SK-N-SH (cell line): ENCODE measurements at places on chromosomes 11 and 22. TPM values are rescaled to one million over a fixed set of nuclear protein-coding genes. Genes with fewer than 3 reads are reported as not detected.

DNA sequence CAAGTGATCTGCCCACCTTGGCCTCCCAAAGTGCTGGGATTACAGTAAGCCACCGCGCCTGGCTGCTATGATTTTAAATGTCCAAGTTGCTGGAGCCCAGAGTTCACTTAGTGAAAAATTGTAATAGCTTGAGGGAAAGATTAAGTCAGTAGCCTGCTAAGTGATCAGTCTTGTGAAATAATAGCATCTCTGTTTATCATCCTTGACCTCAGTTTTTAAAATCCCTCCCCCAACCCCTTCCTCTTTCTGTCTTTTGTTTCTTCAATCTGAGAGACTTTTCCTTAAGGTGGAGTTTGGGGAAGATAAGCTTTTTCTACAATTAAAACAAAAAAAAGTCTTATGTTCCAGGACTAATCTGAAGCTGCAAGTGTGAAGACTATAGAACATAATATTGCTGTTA lies 6.4 kb downstream of the HIPK3 start:
- DNase-seq: no peak

- DNase-seq: peak; percentile 51
These were observed 10.3 kb upstream of the CCDC86 start for GRCh38 chr11:60831501-60832079.

DNA sequence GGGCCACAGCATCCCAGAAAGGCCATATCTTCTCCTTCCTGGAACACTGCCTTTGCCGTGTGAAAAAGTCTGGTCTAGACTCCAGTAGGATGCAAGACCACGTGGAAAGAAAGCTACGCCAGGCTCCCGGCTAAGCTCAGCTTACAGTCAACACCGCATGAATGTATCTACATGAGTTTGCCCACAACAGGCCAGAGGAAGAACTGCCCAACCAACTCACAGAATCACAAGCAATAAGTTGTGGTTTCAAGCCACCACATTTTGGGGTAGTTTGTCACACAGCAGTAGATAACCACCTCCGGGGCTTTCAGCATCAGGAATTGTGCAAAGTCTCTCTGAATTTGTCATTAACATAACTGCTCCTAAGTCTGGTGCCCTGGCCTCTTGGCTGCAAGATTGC lies 27.3 kb downstream of the HSPA8 start:
- no peak for DNase-seq

GRCh38 chr11:72789493-72790131 lies 4.2 kb downstream of the STARD10 start:
- DNase-seq: peak; percentile 40

DNA sequence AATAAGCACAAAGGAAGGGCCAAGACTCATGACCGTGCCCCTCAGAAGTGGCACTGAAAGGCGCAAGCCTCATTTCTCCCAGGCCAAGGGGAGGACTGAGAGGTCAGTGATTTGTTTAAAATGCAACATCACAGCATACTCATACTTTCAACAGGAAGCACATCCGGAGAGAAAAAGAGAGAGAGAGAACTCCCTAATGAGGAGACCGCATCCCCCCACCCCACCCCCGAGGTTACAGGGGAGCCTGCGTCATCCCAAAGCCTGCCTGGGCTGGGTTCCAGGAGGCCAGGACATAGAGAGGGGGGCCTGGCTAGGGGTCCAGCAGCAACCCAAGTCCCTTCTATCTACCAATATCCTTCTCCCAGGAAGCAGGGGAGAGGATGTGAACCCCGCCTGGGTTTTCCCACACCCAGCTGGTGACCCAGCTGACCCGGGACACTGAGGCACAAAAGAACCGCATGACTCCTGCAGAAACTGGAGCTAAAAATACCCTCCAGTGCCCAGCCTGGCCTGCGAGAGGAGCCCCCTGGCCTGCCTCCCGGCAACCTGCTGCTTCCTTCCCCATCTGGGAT lies 3.8 kb downstream of the CSNK1E start:
- no peak for DNase-seq

GRCh38 chr11:102317099-102317767 lies at the start of gene BIRC3:
BIRC3 (plus strand) TSS chr11:102317484; CDS start chr11:102324510, 7,026 bp downstream.
- peak; percentile 62 for DNase-seq

DNA sequence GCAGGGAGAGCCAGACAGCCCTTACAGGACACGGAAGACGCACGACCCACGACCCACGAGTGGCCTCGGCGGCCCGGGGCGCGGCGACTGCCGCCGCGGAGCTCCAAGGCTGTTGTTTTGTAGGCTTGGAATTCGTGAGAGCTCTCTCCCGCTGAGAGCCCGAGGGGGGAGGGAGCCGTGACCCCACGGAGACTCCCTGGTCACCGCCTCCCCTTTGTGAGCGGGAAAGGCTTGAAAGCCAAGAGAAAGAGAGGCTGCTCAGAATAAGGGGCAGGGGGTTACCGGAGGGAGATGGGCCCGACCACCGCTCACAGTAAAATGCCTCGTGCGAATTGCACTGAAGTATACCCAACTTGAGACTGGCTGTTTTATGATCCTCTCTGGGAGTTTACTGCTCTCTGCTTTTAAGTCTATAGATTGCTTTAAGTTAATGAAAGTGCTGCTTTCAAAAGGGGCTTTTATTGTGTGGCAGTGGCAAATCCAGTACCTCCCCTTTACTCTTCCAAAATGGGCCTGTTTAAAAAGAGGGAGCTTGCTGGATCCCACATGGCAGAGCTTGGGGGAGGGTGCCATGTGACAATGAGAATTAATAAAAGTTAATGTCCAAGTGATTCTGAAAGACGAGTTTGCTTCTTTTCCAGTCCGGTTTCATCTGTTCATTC lies 2.9 kb downstream of the PKNOX2 start:
- no peak for DNase-seq

DNA sequence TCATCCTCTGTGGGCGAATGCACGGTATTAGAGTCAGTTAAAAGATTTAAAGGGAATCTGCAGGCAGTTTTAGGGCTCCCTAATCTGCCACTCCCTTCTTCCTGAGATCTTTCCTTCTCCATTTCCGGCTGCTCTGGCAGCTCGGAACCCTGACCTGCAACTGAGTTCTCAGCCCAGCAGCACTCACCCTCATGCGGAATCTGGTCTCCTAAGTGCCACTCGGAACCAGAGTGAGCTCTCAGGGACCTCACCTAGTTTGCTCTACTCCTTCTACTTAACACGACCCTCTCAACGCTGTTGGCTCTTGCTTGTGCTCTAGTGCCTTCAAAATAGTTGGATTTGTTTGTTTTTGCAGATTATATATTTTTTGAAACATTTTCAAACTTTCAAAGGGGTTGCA lies 19.3 kb upstream of the IL10RA start:
- no peak for DNase-seq

DNA sequence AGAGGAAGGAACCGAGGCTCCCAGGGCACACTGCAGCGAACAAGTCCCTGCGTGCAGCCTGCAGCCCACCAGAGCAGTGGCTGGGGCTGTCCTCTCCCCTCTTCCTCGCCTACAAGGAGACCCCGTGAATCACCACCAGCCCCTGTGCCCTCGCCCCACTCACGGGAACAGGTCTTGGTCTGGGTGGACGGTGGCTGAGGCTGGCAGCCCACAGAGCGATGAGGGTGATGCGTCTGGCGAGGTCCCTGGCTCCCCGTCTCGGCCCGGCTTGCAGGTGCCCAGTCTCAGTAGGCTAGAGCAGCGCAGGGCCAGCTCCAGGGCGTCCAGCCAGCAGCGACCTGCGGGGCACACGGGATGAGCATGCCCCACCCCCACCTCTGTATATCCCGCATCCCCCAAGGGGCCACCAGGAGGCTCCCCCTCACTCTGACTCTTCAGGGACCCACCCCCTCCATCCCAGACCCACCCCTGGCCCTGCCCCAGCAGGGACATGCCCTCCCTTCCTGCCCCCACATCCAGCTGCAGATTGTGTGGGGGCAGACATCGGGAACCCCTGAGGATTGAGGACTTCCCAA lies 50.5 kb upstream of the CARS1 start:
- DNase-seq: peak; percentile 42

GRCh38 chr11:32580967-32581366 lies 2.7 kb upstream of the EIF3M start:
- DNase-seq: no peak

- DNase-seq: no peak
These were observed 4.8 kb upstream of the NAP1L4 start for GRCh38 chr11:2996976-2997375.

- no peak for DNase-seq
These were observed 61.1 kb upstream of the PHOX2A start for GRCh38 chr11:72305077-72305476.

DNA sequence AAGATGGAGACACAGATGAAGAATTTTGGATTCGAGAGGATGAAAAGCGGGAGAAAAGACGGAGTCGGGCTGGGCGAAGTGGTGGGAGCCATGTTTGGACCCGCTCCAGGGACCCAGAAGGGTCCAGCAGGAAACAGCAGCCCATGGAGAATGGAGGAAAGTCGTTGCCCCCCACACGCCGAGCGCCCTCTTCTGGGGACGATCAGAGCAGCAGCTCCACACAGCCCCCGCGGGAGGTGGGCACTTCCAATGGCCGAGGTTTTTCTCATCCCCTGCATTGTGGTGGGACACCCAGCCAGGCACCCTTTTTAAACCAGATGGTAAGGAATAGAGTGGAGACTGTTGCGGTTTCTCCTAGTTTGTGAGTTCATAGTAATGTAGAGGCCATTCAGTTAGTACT lies 22.8 kb upstream of the SLC25A18 start:
- DNase-seq: no peak

DNA sequence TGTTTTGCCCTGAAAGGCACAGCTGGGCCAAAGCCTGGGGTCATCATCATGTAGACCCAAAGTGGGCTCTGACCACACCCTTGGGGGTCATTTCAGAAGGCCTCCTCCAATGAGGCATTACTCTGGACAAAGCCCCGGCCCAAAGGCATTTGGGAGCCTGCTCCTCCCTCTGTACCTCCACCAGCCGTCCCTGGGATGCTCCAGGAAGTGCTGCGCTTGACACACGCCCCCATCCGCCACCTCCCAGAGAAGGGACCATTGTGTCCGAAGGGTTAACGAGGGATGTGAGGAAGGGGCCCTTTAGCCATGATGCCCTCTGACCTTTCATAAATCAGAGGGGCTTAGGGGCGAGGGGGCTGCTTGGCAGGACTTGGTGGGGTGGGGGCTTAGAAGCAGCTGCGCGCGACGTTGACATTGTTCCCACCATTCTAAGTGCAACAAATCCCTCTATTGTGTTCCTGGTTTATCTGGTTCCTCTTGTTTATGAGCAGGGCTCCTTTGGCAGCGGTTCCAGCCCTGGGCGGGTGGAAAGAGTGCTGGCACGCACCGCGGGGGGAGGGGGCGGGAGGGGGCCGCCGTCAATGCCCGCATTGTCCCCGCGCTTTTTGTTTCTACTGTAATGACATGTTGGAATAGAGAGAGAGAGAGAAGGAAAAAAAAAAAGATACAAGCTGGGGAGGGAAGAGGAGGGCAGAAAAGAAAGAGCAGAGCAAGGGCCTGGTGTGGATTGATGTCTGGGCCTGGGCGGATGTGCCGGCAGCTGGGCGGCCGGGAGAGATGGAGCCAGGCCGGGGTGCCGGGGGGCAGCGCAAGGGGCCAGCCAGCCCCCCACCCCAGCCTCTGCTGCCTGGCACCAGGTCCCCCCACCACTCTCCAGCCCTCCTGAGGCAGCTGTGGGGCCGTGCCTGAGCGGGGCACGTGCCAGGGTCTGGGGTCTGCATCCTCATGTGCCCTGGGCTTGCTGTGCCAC lies 32.1 kb upstream of the SOX10 start:
- no peak for DNase-seq

DNA sequence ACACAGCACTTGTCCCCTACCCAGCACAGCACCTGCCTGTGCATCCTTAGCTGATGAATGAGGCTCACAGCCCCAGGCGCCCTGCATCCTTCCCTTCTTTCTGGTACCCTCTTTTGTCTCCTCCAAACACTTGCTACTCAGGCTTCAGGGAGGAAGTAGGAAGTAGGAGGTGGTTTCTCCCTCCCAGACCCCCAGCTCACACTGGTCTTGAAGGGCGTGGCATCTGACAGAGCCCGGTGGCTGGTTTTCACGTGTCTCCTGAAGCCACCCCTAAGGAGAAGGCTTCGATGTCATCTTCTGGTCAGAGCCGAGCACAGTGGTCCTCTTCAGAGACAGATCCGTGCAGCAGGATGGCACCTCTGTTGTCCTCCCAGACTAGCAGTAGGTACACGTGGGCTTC lies 109.8 kb downstream of the PTPRJ start:
- no peak for DNase-seq

DNA sequence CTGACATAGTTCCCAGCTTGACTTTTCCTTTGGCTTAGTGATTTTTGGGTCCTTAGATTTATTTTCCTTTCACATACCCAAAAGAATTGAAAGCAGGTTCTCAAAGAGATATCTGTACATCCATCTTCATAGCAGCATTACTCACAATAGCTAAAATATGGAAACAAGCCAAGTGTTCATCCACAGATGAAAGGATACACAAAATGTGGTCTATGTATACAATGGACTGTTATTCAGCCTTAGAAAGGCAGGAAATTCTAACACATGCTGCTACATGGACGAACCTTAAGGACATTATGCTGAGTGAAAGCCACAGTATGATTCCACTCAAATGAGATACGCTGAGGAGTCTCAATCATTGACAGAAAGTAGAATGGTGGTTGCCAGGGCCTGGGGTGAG lies 171.8 kb downstream of the IGLL1 start:
- no peak for DNase-seq

DNA sequence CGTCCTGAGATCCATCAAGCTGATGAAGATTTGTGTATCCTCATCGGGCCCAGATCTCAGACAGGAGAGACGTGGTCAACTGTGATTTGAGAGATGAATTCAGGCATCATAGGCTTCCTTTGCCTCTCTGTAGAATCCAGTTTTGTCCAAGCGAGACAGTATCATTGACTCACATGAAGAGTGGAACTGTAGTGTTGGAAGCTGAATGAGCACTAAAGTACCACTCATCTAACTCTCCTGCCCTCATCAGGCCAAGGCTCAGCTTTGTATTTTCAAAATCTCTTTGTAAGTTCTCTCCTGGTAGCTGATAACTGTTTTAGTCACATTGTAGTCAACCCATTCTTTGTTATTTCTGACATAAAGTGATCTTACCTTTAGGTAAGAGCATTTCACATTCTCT lies 85.1 kb downstream of the KIRREL3 start:
- no peak for DNase-seq

GRCh38 chr11:75816561-75817239 lies 1.7 kb downstream of the UVRAG start:
- no peak for DNase-seq

GRCh38 chr11:16356057-16356760 lies at the start of gene SOX6:
SOX6 (minus strand) TSS chr11:16356546; CDS start chr11:16341248, 15,298 bp downstream.
- no peak for DNase-seq

RAB38 gene
- polyA plus RNA-seq: 0.66 and 0.76 TPM in 2 replicates

PATE4 gene
- polyA plus RNA-seq: not detected in 2 replicates

KIRREL3 gene
- 3.2 and 3.7 TPM in 2 replicates for polyA plus RNA-seq

KRTAP5-7 gene
- polyA plus RNA-seq: 0.06 and 0.07 TPM in 2 replicates

CD3E gene
- polyA plus RNA-seq: not detected in 2 replicates

APOL3 gene
- polyA plus RNA-seq: 0.21 and 1.1 TPM in 2 replicates

GRAMD1B gene
- 14.0 and 14.5 TPM in 2 replicates for polyA plus RNA-seq

GDPD4 gene
- polyA plus RNA-seq: not detected in 2 replicates

TEF gene
- 3.6 and 5.0 TPM in 2 replicates for polyA plus RNA-seq

SAA4 gene
- polyA plus RNA-seq: not detected in 2 replicates

SLC22A8 gene
- not detected in 2 replicates for polyA plus RNA-seq

PLAAT5 gene
- polyA plus RNA-seq: not detected in 2 replicates
